ENCODE measurements at places on chromosomes 5 and 9.

- DNase-seq: no peak
Measured at GRCh38 chr9:134071149-134071548, 3.3 kb upstream of the BRD3 start.

- DNase-seq: no peak
Measured at GRCh38 chr5:159377653-159378052, 47.4 kb upstream of the IL12B start.

- no peak for DNase-seq
Measured at GRCh38 chr5:176637556-176637955, 7.1 kb downstream of the EIF4E1B start.

- DNase-seq: peak; percentile 55
Measured at GRCh38 chr5:75510417-75510835, 1.0 kb downstream of the CERT1 start.

- DNase-seq: no peak
Measured at GRCh38 chr9:89021154-89021803, 30.0 kb downstream of the S1PR3 start.

DNA sequence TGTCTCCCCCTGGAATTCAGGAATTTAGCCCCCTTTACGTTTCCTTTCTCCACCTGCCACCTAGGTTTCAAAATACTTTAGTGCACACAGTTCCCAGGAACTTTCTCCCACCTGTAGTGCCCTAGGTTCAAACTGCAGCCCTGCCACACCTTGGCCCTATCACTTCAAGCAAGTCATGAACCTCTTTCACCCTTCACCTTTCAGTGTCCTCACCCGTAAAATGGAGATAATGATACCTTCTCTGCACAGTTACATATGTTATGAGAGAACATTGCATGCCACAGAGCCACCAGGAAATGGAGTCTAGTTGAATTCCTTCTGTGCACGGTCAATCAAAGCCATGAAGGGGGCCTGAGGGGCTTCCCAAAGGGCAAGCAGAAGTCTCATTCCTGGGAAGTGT is 9.8 kb upstream of the EEIG1 start:
- DNase-seq: no peak

DNA sequence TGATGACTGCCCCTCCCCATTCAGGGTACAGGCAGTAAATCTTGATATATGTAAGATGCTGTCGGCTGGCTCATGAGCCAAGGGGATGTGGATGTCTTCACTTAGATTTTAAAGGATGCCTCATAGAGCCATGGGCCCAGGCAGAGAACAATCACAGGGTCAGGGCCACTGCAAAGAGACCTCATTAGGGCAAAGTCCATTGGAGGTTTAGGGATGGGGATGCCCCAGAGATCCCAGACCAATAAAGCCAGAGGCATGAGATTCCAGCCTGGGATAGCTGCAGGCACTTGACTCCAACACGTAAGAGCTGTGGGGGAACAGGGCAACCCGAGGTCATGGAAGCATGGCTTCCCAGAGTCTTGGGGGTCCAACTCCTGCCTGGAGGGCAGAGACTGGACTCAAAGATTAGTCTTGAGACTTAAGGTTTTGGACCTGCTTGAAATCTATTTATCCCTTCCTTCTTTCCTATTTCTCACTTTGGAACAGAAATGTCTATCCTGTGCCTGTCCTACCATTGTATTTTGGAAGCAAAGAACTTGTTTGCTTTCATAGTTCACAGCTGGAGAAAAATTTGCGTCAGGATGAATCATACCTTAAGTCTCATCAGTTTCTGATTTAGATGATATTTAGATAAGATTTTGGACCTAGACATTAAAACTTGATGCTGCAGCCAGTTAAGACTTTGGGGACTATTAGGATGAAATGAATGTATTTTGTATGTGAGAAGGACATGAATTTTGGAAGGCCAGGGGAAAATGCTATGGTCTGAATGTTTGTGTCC is 101.3 kb upstream of the ADRA1B start:
- DNase-seq: no peak

DNA sequence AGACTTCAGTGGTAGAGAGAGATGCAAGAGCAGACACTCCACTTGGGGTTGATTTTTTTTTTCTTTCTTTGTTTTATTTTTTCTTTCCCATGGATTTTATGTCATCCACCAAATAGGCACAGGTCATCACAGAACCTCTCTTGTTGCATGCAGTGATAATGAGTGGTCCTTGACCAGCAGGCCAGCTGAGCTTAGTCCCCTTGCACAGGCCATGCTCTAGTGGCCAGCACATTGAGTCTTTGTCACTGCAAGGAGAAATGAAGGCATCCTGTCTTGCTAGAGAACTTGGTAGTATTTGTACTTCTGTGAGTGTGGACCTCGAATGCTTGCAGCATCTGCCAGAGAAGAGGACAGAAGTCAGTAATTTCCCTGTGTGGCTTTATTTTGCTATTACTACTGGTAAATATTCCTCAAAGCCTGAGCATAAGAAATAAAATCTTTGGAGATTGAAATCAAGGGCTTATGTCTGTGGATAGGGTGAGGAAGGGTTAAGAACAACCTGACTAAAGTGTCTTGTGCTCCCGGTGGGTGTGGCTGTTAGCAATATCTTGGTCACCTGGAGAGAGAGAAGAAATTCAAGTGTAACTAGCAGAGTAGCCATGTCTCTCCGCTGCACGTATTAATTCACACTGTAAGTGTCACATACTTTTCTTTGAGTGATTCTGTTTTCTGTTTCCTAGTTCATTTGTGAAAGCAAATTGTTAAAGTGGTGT is 45.3 kb upstream of the NCS1 start:
- DNase-seq: no peak

DNA sequence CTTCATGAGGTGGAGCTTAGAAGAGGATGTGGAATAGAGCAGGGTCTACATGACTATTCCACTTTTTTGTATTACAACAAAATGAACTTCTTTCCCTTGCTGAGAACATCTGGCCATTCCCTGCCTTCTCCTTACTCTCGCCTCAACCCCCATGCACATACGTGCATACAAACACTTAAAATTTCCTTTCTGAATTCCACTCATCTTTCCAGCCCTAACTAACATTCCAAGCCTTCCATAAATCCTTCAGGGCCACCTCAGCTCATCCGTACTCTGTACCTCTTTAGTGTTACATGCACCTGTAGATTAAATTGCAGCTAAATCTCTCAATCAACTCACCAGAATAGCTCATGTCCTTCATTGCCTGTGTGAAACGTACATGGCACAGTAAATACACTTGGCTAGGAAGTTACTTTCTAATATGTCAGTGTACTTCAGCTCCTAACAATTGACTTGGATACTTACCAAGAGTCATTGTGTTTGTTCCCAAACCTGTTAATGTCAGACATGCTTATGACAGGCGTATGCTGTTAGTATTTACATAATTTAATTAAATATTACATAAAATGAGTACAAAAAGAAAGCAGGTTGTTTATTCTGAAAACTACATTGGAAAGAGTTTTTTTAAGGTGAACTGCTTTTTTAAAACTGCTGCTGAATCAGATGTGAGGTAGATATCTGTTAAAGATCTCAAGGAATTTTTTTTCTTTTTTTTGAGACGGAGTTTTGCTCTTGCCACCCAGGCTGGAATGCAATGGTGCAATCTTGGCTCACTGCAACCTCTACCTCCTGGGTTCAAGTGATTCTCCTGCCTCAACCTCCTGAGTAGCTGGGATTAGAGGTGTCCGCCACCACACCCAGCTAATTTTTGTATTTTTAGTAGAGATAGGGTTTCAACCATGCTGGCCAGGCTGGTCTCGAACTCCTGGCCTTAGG is 55.7 kb downstream of the GLIS3 start:
- DNase-seq: no peak

DNA sequence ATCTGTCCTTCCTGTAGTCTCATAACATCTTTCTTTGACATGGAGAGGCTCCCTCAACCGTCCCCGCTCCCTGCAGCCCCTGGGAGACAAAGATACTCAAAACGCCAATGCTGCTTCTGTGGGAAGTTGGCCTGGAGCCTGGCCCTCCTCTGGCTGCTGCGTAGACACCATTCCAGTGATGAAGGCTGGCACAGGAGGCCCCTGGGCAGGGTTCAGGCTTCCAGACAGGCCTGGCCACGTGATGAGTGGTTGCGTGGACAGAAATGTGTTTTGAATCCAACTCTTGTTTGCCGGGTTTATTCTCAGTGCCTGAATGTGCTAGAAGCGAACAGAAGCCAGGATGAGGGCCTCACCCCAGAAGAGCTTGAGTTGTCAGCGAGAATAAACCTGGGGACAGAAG is 43.2 kb upstream of the NKX2-5 start:
- DNase-seq: no peak

GRCh38 chr9:36017278-36017677 is 19.4 kb upstream of the RECK start:
- DNase-seq: no peak

Measured in NK-92 treated with Interleukin-12 subunit alpha and Interleukin-12 subunit beta, amount 100 ng/mL, for 24 hours (cell line).